ENCODE measurements at places on chromosomes 11 and 22. TPM values are rescaled to one million over a fixed set of nuclear protein-coding genes. Genes with fewer than 3 reads are reported as not detected.

The OR51I1 gene
- total RNA-seq = not detected

The CDON gene
- total RNA-seq = 38.0 TPM

The LDLRAD3 gene
- 12.2 TPM for total RNA-seq

The MS4A4A gene
- total RNA-seq = 5.3 TPM

The ASRGL1 gene
- total RNA-seq = 9.5 TPM

The CALCA gene
- total RNA-seq = 0.56 TPM

The OR51E1 gene
- 1.2 TPM for total RNA-seq

The MYBPC3 gene
- 0.68 TPM for total RNA-seq

The MPZL2 gene
- total RNA-seq = 47.2 TPM

GRCh38 chr11:72343006-72343756 lies 91.2 kb downstream of the CLPB start:
- no peak for DNase-seq

- no peak for DNase-seq
Observed at GRCh38 chr11:23632293-23632692, 772.0 kb upstream of the CCDC179 start.

DNA sequence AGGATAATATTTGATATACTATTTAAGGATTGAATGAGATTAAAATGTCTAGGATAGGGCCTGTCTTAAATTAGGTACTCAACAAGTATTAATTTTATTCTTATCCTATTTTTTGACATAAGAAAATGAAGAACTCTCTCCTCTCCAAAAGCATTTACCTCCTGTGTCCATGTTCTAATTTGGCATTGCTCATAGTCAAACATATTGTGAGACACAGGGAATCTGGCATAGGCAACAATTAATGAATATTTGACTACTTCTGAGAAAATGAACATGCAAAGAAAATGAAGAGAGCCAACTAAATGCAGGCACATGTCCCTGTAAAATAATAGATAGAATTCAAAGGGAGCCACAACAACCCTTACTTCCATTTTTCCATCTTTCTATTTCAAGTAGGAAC lies 198.5 kb upstream of the C11orf87 start:
- DNase-seq = no peak

DNA sequence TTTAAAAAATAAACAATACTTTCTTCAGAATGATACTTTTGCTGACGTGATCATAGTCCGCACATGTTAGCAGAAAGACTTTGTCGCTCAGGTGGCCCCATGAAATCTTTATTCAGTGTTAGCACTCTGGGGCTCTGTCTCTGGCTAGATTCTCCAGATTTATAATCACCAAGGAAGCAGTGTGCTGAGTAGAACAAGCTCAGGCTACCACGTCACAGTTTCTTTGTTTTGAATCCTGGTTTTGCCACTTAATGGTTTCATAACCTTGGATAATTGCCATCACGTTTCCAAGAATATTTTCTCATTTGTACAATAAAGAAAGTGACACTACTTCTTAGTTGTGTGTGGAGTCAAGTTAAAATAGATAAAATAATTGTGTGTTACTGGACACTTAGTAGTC lies 3.9 kb upstream of the MUC15 start:
- no peak for DNase-seq

DNA sequence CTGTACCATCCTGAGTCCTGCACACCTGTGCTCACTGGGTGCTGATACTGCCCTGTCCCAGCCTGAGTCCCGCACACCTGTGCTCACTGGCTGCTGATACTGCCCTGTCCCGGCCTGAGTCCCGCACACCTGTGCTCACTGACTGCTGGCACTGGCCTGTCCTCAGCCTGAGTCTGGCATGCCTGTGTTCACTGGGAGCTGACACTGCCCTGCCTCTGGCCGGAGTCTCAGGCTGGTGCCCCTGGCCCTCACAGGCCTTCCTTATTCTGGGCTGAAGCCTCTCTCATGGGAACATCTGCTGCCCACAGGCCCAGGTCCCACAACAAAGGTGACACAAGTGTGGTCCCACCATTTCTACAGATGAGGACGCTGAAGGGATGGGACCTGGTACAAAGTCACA lies 115.1 kb downstream of the MPPED1 start:
- DNase-seq = no peak

GRCh38 chr11:96238563-96239135 lies 104.3 kb downstream of the MAML2 start:
- no peak for DNase-seq

- DNase-seq = no peak
Observed at GRCh38 chr11:17742019-17742418, 7.4 kb downstream of the KCNC1 start.

DNA sequence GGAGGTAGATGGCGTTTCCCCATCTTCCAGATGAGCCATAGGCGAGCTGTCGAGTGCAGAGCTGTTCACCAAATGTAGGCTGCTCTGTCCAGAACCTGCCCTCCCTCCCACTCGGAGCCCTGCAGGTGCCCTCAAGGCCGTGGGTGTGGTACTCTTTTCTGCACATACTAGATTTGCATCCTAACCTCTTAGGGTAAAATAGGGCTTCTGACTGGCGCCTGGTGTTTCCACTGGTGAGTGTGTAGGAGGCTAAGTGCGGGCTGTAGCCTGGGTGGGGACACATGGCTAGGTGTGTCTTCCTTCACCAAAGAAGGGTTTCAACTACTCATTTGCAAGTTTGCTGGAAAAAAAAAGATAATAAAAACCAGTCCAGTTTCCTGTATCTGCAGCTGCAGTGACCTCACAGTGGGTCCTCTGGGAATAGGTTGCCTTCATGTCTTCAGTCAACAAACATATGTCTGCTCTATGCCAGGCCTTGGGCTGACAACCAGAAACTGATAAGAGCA lies 8.5 kb downstream of the BIK start:
- DNase-seq = no peak

GRCh38 chr11:30729187-30729713 lies 143.1 kb upstream of the MPPED2 start:
- no peak for DNase-seq

- DNase-seq = no peak
Observed at GRCh38 chr11:120135838-120136237, 2.1 kb downstream of the TRIM29 start.

- DNase-seq = no peak
Observed at GRCh38 chr11:16880184-16880801, 133.9 kb downstream of the PLEKHA7 start.

DNA sequence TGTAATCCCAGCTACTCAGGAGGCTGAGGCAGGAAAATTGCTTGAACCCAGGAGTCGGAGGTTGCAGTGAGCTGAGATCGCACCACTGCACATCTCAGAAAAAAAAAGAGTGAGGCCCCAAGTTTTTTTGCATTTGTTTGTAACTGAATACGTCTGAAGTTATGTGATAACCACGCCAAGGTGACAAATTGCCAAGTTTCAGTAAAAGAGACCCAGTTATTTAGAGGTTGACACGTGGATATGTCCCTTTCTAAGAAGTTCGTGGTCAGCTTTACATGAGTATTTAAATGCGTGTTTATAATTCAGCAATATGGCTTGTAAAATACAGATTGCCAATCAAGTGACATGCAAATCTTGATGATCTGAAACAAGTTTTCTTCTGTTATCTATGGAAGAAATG lies 8.0 kb downstream of the PPARA start:
- no peak for DNase-seq

DNA sequence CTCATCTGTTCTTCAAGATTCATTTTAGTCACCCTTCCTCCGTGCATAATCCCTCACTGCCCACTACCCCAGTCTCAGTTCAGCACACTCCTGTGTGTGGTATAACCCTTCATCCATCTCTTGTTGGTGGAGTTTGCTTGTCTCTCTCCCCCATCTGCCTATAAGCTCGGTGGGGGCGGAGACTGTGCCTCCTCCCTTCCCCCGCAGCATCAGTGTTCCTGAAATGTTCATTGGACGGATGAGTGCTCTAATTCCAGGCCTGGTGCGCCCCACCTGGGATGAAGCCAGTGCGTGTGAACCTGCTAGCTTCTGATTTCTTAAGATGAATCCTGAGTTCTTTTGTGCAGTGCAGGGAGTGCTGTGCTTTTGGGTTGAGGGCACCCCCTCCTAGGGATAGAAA lies 100.0 kb downstream of the GRIK4 start:
- no peak for DNase-seq

GRCh38 chr11:24585192-24585591 lies 88.3 kb downstream of the LUZP2 start:
- no peak for DNase-seq

- DNase-seq = peak; percentile 2
Observed at GRCh38 chr22:49006207-49007012, 821.3 kb downstream of the BRD1 start.

DNA sequence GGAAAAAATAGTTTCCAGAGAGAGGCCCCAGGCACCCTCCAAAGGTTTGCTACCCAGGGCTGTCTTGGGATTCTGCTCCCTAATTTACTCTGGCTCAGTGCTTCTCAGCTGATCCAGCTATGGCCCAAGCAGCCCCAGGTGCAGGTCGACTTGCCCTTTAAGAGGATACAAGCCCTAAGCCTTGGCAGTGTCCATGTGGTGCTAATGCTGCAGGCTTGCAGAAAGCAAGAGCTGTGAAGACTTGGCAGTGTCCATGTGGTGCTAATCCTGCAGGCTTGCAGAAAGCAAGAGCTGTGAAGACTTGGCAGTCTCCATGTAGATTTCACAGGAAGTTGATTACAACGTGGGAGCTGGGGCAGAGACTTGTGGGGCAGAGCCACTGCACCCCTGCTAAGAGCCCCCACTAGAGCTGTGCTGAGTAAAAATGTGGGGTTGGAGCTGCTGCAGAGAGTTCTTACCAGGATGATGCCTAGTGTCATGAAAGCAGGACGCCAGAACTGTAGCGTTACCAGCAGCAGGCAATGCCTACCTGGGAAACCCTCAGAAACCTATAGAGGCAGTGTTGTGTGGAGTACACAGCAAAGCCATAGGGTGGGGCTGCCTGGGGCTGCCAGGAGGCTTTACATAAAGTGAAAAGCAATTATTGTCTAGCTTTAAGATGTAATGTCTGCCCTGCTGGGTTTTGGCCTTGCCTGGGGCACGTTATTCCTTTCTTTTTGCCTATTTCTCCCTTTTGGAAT lies 16.1 kb upstream of the OR52K1 start:
- DNase-seq = peak; percentile 41
